Thoracic aorta endothelial cell (primary cell): ENCODE measurements at places on chromosomes 12 and 14. TPM values are rescaled to one million over a fixed set of nuclear protein-coding genes. Genes with fewer than 3 reads are reported as not detected.

The GRIP1 gene
- 0.07 and 0.53 TPM in 2 replicates for total RNA-seq

The SYT10 gene
- total RNA-seq, result not detected in 2 replicates

The RND1 gene
- 0.57 and 1.5 TPM in 2 replicates for total RNA-seq

The WNT5B gene
- 0.07 and 0.53 TPM in 2 replicates for total RNA-seq

The KRT78 gene
- total RNA-seq, result not detected in 2 replicates

The ANKRD33 gene
- 0.27 and 0.86 TPM in 2 replicates for total RNA-seq

The GLT1D1 gene
- not detected in 2 replicates for total RNA-seq

The TSPAN19 gene
- not detected in 2 replicates for total RNA-seq

The LIN7A gene
- 0.36 TPM in 1 of 2 replicates, not detected in the other for total RNA-seq
